Stimulated activated CD4-positive, alpha-beta T cell treated with anti-CD3 and anti-CD28 coated beads, TNF-alpha, amount 100 ng/mL, for 1 hour (primary cell): ENCODE measurements at places on chromosomes 4 and X.

DNA sequence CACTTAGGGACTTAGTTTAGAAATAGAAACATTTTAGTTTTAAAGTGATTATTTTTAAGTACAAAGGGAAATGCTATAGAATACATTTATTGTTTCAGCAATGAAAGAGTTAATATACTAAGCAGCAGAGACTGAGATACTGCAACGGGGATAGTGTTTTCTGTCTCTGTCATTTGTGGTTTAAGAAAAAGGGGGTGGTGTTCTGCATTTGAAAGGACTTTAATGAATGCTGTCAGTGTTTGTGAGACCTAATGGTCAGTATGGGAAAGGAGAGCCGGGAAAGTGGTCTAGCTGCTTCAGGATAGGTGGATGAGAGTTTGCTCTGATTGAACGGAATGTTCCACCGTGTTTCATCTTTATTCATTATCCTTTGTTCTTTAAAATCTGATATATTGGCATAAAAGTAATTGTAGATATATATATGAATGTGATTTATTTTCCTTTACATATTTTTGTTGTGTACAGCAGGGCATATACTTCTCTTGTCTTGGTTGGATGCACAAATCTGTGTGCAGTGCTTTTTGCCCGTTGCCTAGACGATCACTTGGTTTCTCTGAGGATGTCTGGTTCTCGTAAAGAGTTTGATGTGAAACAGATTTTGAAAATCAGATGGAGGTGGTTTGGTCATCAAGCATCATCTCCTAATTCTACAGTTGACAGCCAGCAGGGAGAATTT, at the start of gene KLHL5:
TSS of gene KLHL5 (plus strand) at position 139 of the 676 bp plus-strand sequence. CDS start at position 560, 421 bp downstream.
- DNase-seq = no peak

- DNase-seq = no peak
Observed at GRCh38 chrX:118615141-118615540, 112.3 kb upstream of the IL13RA1 start.

DNA sequence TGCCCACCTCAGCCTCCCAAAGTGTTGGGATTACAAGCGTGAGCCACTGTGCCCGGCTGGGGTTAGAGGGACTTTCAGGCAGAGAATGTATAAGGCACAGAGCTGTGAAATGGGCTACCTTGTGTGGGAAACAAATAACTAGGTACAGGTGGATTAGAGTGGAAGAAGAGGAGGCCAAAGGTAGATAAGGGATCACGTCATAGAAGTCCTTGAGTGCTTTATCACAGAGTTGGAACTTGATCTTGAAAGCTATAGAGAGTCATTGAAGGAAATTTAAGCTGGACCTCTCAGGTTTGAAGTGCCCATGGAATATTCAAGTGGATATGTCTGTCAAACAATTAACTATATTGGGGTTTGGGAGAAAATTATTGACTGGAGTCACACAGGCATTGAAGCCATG, 8.4 kb downstream of the N4BP2 start:
- DNase-seq = no peak

DNA sequence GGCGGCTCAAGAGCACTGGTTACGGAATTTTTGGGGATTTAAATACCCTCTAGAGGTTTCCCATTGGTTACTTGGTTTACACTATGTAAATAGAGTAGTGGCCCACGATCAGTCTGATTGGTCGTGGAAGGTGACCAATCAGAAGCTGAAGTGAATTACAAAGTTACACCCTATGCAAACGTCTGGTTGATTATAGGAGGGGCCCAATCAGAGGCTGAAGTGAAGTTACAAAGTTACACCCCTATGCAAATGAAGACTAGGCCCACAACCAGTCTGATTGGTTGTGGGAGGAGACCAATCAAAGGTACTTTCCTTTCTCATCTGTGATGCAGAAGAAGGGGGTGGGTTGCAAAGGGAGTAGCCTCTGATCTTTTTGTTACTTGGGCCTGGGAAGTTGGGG, 45.1 kb upstream of the HSD17B10 start:
- DNase-seq = no peak

GRCh38 chr4:17024425-17024824, 126.0 kb upstream of the LDB2 start:
- DNase-seq = no peak

DNA sequence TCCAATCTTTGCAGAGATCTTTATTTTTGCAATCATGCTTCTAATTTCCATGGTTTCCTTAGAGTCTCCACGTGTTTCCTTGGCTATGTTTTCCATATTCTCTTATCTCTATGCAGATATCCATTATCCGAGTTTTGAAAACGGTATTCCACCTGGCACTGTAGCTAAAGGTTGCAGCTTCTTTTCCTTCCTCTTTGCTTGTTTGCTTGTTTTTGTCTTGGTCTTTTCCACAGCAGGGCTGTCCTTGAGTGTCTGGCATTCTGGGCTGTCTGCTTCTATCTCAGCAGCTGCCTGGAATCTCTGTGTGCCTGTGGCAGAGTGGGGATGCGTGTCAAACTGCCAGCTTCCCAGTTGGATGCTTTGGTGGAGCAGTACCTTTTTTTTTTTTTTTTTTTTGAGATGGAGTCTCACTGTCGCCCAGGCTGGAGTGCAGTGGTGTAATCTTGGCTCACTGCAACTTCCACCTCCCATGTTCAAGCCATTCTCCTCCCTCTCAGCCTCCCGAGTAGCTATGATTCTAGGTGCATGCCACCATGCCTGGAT, 46.9 kb downstream of the WFS1 start:
- no peak for DNase-seq

- no peak for DNase-seq
Observed at GRCh38 chr4:20395160-20395773, 143.6 kb downstream of the SLIT2 start.

GRCh38 chrX:28585767-28586166, 1.5 kb upstream of the IL1RAPL1 start:
- no peak for DNase-seq

DNA sequence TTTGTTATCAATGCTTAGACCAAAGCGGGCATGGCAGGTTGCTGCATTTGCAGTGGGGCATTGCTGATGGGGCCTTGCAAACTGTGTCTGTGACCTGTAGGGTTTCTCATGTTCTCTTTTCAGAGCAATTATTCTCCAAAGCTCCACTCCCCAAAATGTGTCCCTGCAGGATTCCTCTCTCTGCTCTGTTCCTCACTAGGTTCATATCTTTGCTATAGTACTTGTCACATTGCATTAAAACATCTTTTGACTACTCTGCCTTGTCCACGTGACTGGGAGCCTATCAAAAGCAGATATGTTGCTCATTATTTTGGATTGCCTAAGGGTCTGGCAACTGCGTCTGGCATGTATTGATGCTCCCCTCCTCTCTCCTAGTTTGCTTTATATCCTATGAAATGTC, 177.7 kb upstream of the MID1 start:
- DNase-seq = no peak
